Activated naive CD8-positive, alpha-beta T cell treated with anti-CD3 and anti-CD28 coated beads, Interleukin-2, amount 10 ng/mL, durations not matched to agents 7 days and 5 days (primary cell): ENCODE measurements at places on chromosomes 13 and 19. TPM values are rescaled to one million over a fixed set of nuclear protein-coding genes. Genes with fewer than 3 reads are reported as not detected.
A peak's percentile ranks its signal among the peaks of the same experiment; 100 is the strongest.

The PTOV1 gene
- total RNA-seq = 99.7 TPM

DNA sequence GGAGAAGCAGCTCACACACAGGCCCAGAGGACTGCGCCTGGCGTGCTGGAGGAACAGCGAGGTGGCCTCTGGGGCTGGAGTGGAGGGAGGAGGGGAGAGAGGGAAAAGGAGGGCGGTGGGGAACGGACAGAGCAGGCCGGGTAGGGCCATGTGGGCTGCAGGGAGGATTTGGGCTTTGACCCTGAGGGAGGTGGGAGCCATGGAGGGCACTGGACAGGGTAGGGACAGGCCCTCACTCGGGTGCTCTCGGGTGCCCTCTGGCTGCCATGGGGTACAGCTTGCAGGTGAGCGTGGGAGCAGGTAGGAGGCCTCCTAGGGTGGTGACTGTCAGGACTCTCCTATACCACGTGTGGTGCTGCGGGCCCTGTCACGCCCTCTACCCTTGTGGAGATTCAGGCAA, 22.8 kb downstream of the PLIN4 start:
- DNase-seq = no peak

DNA sequence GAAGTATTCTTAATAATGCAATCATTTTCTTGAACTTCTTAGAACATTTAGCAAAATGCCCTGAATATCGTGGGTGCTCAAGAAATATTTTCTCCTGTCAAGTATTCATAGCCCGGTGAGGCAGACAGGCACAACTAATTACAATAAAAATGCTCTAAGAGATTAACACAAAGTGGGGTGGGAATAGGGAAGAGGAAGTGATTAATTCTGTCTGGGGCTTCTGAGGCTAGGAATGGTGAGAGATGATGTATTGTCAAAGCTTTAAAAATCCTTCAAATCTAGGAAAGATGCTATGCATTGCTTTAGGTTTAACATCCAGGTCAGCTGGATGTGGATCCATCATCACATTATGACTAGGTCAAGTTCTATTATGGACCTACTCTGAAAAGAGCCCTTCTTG, 66.9 kb upstream of the POSTN start:
- DNase-seq = no peak

DNA sequence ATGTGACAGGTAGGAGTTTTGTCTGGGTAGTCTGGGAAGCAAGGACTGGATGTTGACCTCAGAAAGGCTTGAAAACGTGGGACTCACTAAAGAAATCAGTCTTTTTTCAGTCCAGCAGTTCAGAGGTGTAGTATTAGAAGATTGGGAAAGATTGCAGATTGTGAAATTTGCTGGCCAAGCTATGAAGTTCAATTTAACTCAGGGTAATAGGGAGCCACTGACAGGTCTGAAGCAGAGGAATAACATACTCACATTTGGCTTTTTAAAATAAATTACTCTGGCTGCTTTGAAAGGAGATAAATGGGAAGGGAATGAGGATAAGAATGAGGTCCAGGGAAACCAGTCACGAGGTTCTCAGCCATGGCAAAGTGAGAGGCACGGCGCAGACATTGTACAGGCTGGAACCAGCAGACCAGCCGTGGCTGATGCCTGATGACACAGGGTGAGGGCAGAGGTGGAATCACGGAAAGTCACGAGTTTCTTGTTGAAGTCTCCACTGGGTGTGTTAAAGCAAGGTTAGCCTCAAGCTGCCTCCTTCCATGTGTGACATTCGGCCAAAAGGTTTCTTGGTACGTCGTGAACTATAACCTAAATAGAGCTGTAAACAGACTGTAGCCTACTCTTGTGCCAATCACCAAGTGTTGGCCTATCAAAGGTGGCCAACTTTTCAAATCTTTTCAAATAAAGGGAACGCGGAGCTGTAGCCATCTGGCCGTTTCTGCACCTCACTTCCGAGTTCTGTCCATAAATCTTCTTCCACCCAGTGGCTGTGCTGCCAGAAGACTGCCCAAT, 377.6 kb downstream of the IRS2 start:
- DNase-seq = no peak

DNA sequence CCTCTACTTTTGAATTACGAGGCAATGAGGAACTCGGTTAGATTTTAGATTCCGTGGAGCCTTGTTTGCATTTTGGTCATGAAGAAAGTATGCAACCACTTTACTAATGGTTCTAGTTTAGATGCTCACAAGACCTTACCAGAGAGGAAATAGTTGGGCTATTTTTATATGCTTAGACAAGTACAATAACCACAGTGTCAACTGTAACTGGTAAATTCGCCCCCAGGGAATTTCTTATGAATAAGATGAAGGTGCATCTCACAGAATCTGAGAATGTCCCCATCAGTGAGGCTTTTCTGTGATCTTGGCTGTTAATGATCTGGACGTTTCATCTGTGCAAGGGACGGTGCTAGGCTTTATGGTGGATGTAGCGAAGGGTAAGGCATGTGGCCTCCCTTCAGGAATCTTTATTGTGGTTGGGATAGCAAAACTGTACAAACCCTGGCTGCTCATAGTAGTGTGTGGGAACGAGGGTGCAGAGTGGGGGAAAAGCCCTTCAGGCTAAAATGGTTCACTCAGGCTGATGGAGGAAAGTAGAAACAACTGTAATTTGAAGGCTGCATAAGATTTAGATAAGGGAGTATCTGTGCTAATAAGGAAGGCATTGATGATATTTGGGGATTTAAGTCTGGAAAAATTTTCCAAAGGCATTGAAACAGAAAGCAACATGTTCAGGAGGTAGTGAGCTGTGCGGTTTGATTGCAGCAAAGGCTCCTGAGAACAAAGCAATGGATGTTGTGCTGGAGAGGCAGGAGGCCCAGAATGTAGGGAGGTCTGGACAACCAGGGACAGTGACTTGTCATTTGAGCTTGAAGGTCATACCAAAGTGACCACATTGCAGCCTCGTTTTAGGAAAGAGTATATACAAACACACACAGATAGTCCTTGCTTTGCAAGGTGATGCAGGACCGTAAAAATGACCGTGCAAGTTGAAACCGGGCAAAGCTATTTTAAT, 28.4 kb downstream of the UBAC2 start:
- DNase-seq = no peak

The LILRA6 gene
- 0.64 TPM for total RNA-seq

DNA sequence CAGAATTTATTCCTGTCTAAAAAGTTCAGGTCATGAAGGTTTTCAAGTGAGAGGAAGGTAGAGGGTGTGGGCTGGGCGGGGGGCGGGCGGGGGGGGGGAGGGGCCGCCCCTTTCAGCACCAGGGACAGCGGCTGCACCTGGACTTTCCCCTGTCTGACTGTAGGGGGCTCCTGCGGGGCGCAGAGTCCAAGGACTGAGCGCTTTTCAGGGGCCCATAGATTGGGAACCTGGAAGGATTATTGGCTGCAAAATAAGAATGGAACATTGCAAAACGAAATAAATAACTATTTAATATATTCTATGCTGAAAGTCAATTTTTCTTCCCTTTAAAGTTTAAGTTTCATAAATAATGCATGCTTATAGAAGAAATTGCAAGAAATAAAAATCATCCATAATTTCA, 8.9 kb upstream of the CYP4F3 start:
- peak; percentile 55 for DNase-seq

- no peak for DNase-seq
These were observed 18.7 kb downstream of the SUPT20H start for GRCh38 chr13:37040789-37041188.

DNA sequence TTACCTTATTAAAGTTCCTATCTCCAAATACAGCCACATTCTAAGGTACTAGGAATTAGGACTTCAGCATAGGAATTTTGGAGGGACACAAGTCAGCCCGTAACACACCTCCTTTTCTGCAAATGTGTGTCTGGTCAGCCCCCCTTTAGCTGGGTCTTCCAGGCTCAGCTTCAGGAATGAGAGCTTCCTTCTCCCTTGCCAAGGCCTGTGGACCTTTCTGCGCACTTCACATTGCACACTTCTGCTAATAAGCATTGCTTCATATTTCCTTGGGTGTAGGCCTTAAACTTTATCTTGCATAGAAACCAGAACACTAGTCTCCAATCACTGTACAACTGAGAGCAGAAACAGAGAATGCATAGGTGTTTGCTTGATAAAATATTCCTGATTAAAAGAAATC, 4.5 kb upstream of the STK24 start:
- no peak for DNase-seq

The ZNF527 gene
- total RNA-seq = 9.0 TPM

GRCh38 chr13:112854321-112854720, 114.7 kb upstream of the MCF2L start:
- DNase-seq = no peak

GRCh38 chr19:45766869-45767346, 2.1 kb downstream of the SIX5 start:
- no peak for DNase-seq

GRCh38 chr19:32809254-32809653, 60.3 kb downstream of the SLC7A9 start:
- no peak for DNase-seq

DNA sequence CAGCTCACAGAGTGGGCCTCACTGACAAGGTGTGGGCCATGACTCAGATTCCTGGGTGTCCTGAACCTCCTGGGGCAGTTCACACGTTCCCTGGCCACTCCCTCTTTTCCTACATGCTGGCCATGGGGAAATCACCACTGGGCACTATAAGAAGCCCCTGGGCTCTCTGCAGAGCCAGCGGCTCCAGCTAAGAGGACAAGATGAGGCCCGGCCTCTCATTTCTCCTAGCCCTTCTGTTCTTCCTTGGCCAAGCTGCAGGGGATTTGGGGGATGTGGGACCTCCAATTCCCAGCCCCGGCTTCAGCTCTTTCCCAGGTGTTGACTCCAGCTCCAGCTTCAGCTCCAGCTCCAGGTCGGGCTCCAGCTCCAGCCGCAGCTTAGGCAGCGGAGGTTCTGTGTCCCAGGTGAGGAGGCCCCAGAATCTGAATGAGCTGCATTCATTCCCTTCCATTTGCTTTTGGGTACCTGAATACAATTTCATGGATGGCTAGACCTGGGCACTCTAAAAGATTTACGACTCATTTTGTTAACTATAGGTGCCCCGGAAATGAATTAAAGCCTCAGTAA, at the start of gene OLFM4:
Gene OLFM4, plus strand, starts transcription at position 177 of the 567 bp plus-strand sequence. Its CDS starts 24 bp downstream, at position 201.
- DNase-seq = no peak

The ZNF665 gene
- total RNA-seq = 11.4 TPM

DNA sequence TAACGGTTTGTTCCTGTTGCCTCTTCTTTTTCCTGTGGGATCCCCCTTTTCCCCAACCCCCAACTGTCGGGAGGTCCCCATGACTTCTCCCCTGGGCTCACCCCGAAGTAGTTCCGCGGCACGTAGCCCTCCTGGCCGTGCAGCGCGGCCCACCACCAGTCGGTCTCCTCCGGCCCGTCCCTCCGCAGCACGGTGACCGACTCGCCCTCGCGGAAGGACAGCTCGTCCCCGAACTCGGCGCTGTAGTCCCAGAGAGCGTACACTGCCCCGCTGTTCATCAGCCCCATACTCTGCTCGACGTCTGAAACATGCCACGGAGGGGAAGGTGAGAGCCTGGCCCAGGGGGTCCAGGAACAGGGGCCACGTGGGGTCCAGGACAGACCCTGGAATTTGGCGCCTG, 12.1 kb upstream of the ERCC2 start:
- DNase-seq = no peak

DNA sequence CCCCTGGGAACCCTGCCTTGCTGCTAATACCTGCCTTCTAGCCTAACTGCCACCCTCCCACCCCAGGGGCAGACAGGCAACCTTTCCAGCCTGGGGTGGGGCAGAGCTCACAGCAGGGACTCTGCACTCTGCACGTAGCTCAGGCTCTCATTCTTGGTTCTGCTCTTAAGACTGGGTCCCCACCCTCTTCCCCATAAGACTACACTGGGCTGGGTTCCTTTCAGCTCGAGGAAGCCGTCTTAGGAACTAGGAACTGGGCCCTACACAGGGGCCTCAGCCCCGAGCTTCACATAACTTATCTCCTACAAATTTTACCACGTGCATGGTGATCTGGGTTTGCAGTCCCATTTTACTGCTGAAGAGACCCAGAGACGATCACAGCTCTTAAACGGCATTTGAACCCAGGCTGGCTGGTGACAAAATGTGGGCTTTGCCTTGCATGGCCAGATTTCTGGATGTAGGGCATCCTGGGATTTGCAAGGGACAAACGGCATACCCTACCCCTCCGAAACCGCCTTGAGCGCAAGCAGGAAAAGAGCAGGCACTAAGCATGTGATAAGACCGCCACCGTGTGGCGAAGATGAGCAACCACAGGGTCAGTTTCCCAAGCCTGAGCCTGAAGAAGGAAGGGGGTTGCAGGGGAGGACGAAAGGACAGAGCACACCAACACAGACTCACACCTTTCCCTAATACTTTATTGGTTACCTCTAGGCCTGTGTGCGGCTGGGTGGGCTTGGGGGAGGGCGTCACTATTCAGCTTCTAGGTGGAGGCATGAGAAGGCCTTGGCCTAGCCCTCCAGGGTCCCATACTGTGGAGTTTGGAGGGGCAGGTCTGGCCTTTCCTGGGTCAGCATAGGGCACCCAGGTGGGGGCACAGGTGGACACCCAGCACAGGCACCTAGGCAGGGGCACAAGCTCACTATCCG, 5.1 kb downstream of the JUNB start:
- DNase-seq = peak; percentile 80

- DNase-seq = no peak
These were observed 110.9 kb downstream of the IER2 start for GRCh38 chr19:13260883-13261653.

The CEACAM4 gene
- not detected for total RNA-seq

The PRR19 gene
- 0.57 TPM for total RNA-seq

- DNase-seq = no peak
These were observed 52.7 kb upstream of the TEX29 start for GRCh38 chr13:111267784-111268183.

DNA sequence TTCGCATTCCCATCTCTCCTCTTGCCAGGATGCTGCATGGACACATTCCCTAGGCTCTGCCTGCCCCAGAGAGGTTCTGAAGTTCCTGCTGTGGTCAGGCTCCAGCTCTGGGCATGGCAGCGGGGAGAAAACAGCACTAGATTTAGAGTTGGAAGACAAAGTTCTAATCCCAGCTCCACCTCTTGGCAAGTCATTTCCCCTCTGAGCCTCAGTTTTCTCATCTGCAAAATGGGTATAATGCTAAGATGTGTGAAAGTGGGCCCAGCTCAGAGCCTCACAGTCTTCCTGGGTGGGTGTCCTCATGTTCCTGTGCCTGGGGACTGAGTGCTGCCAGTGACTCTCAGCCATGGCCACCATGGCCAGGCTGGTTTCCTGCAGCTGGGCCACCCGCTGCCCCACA, 9.6 kb downstream of the PEPD start:
- no peak for DNase-seq

The PDX1 gene
- not detected for total RNA-seq

GRCh38 chr19:33629826-33630375, 8.1 kb downstream of the CHST8 start:
- no peak for DNase-seq

GRCh38 chr19:44346556-44346955, 9.9 kb downstream of the ZNF112 start:
- no peak for DNase-seq

DNA sequence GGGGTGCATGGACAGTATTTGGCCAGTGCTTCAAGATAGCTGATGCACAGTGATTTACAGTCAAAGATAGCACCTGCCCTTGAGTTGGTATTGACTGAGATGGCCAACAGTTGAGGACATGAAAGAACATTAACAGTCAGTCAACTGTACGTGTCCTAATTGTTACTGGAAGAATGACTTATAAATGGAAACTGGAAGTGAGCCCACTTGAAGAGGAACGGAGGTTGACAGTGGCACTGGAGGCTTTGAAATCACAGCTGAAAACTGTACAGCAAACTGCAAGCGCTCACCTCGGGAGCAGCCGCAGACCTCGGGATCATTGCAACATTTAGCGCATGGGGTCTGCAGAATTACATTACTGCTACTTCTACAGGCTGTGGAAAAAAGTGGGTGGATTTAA, 77.1 kb downstream of the GGACT start:
- no peak for DNase-seq

- no peak for DNase-seq
These were observed 515.8 kb downstream of the SLITRK6 start for GRCh38 chr13:85283408-85283807.

The TRAPPC2B gene
- 13.6 TPM for total RNA-seq

The CBY2 gene
- not detected for total RNA-seq
